ENCODE measurements at places on chromosomes 5 and 9.

DNA sequence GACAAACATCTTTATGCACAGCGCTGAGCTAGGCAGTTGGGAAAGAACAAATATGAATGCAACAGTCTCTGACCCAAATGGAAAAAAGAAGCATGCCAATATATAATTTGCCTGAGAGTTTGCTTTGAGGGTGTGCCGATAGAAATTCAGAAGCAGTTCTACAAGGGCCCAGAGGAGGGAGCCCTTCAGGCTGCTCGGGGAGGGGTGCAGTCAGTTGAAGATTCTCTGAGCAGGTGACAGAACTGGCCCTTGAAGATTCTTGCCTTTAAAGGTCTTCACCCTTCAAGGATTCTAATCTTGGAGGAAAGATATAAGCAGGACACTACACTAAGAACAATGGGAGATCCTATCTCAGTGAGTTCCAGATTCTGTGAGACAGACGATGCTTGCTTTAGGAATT lies 3.7 kb upstream of the PAPPA start:
- no peak for DNase-seq

GRCh38 chr5:136040746-136041415 lies 12.1 kb downstream of the TGFBI start:
- DNase-seq = no peak

- no peak for DNase-seq
Measured at GRCh38 chr5:80707645-80708044, 52.9 kb upstream of the DHFR start.

- no peak for DNase-seq
Measured at GRCh38 chr5:105088961-105089360, 1526.4 kb upstream of the NUDT12 start.

- DNase-seq = no peak
Measured at GRCh38 chr5:138148811-138149210, 9.6 kb upstream of the NME5 start.

- no peak for DNase-seq
Measured at GRCh38 chr5:45385321-45386058, 310.7 kb downstream of the HCN1 start.

DNA sequence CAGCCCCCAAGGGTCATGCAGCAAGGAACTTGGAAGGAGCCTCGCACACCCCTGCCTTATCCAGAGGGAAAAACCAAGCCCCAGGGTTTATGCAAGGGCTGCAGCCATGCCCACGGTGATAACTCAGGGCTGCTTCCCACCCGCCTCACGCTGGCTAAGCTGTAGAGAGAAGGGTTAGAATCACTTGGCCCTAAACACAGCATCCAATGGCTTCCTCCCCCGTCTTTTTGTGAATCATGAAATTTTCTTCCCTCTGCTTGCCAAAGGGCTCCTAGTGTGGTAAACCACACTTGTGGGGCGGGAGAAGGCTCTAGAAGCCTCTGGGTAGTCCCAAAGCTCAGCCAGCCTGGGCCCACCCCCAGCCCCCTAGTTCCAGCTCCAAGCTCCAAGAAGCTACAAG lies 55.9 kb upstream of the ORM1 start:
- DNase-seq = no peak

DNA sequence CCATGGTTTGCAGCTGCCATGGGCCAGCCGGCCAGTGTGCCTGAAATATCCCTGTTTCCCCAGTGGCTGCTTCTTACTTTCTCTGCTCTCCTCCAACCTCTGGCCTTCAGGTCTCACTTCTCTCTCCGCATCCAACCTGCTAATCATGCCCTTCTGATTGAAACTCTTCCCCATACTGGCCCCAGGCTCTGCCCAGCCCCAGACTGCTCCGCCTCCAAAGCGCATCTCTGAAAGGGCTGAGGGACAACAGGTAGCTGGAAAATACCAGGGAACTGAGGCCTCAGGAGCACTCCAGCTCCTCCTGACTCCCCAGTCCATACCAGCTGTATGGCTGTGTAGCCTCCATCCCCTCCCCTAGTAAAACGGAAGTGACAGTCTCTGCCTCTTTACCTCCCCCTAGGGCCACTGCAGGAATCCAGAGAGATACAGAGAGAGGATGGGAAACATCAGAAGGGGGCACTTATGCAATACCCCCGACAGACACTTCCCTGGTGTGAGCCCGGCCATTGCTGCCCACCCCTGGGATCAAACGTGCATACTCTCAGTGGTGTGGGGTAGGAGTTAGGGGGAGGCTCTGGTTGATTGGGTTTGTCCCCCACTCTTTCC lies 34.2 kb downstream of the PAX5 start:
- DNase-seq = no peak

DNA sequence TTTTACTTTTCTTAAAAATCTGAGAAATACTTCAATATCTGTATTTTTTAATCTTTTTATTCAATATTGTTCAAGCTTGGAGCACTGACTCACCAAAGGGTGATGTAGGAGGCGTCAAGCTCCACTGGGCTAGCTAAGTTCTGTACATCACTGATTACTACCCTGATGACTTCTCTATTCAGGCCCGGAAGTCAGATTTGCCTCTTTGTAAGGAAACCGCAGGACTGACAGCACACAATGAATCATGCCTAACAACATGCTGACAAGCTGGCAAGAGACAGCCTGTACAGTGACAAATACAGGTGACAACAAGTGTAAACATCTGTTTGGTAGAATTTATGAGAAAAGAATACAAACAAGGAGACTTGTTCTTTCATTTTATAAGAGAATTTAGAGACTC lies 627.9 kb upstream of the RORB start:
- DNase-seq = no peak

GRCh38 chr5:151770383-151771258 lies 1.1 kb upstream of the G3BP1 start:
- DNase-seq = peak; percentile 31

- no peak for DNase-seq
Measured at GRCh38 chr5:9652295-9652694, 22.1 kb upstream of the TAS2R1 start.

GRCh38 chr9:13282998-13283397 lies 3.5 kb upstream of the MPDZ start:
- no peak for DNase-seq

GRCh38 chr5:89946916-89947315 lies 462.6 kb downstream of the CETN3 start:
- DNase-seq = no peak

- no peak for DNase-seq
Measured at GRCh38 chr9:130343445-130343918, 77.9 kb downstream of the HMCN2 start.

DNA sequence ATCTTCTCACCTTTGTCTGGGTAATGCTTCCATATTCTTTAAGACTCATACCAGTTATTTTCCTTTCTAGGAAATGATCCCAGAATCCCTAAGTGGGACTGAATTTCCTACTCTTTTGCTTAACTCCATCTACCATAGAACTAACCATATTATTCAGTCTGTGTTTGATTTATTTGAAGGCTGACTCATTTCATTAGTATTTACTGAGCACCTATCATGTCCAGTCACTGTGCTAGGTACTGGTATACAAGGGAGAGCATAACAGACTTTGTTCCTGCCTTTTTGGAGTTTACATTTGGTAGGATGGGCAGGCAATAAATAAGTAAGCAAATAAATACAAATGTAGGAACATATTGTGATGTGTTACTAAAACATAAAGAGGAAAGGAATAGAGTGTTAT lies 4.3 kb downstream of the NPR2 start:
- no peak for DNase-seq

- DNase-seq = no peak
Measured at GRCh38 chr5:2867373-2867933, 116.0 kb upstream of the IRX2 start.

- no peak for DNase-seq
Measured at GRCh38 chr9:96048104-96048955, 172.8 kb downstream of the ERCC6L2 start.

- no peak for DNase-seq
Measured at GRCh38 chr9:5587024-5587423, 41.9 kb upstream of the RIC1 start.

DNA sequence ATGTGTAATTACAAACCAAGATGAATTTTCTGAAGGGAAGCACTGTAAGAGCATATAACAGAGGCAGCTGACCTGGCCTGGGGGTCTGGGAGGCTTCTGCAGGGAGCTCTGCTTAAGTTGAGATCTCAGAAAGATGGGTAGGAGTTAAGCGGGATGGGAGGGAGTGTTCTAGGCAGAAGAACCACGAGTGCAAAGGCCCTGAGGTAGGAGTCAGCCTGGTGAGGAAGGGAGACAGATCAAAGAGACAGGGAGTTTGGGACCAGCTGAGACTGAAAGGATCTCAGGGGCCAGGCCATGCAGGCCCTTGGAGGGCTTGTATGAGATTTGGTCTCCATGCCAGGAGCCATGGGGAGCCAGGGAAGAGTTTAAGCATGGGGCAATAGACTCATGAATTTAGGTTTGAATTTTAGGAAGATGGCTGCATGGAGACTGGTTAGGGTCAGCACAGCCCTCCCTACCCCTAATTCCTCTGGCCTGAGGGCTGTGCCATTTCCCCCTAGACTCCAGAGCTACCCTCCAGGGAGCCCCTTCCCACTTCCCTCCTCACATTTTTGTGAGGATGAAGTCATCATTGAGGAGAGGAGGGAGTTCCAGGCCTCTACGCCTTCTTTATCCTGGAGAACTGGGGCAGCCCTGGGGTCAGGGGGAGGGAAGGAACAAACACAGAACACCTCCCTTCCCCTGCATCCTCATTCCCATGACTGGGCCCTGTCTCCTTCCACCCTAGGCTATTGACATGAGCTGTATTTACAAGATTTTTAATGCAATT lies 4.8 kb upstream of the ARAP3 start:
- DNase-seq = no peak

- no peak for DNase-seq
Measured at GRCh38 chr5:116578676-116579075, 4.1 kb upstream of the SEMA6A start.

GRCh38 chr9:114112325-114112724 lies 13.2 kb upstream of the KIF12 start:
- no peak for DNase-seq

GRCh38 chr5:172109749-172110148 lies 78.3 kb downstream of the STK10 start:
- no peak for DNase-seq

- DNase-seq = no peak
Measured at GRCh38 chr9:104987743-104988142, 59.8 kb upstream of the ABCA1 start.

DNA sequence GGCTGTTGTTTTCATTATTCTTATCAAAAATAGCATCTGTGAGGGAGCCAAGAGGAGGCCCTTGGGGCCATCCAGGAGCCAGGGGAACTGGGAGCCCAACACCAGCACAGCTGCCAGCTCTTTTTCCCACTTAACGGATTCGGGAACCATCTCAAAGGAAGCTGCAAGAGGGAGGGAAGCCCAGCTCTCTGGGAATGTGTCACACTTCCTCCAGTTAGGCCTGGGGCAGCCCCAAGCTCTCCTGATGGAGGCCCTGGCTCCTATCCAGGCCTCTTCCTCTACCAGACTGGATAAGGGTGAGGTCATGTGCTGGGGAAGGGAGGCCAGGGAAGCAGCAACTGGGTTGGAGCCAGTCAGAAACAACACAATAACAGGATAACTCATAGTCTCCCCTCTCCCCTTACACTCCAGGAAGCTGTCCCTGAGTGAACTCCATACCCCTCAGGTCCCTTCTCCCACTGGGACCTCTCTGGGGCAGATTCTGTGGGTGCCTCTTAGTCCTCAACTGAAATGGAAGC lies 12.7 kb downstream of the CSF2 start:
- no peak for DNase-seq

GRCh38 chr9:122055701-122056100 lies 37.4 kb downstream of the TTLL11 start:
- no peak for DNase-seq

DNA sequence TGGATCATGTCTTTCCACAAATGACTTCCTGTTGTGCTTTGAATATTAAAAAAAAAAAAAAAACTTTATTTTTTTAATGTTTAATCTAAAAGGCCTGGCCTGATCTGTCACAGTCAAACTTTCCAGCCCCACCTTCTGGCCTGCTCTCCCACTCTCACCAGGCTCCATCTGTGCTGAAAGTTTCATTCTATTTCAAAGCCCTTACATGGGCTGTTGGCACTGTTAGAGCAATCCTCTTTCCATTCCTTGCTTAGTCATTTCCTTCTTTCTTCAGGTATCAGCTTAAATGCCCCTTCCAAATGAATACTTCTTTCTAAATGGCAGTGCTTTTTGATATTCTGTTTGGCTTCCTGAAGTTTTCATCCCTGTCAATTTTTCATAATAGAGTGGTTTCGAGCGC lies 1104.8 kb upstream of the C9orf72 start:
- DNase-seq = no peak

DNA sequence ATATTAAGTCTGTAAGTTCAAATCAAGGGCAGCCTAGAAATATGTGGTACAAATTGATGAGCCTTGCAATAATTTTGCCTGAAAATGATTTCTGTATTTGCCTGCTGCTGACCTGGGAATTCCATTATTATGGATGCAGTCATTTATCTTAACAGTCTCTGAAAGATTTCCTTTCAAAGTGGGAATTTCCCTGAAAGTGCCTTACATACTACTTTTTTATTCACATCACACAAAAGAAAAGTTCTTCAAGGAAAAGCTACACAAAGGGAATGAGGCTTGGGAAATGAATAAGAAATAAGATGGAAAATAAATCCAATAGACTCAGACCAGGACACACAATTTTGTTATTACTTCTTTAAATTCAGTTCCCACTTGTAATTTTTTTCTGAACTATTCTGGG lies 537.8 kb upstream of the PTGER4 start:
- DNase-seq = no peak

- no peak for DNase-seq
Measured at GRCh38 chr9:26786564-26786963, 106.0 kb downstream of the CAAP1 start.

- no peak for DNase-seq
Measured at GRCh38 chr5:132877938-132878337, 4.5 kb downstream of the LEAP2 start.

DNA sequence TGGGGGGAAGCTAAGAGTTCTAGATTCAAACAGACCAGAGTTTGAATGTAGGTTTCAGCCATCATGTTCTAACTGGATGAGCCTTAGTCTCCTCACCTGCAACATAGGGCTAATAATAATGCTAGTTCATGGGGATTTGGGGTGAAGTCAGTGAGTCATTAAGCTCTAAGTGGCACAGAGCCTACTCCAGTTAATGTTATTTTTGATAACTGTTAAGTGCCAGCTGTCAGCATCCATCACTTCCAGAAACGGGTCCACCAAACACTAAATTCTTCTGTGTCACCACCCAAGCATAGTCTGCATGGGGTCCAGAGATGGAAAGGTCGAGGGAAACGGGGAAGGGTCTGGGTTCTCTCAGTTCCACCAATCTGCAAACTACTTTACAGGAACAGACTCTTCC lies 1.8 kb upstream of the TSC1 start:
- no peak for DNase-seq

DNA sequence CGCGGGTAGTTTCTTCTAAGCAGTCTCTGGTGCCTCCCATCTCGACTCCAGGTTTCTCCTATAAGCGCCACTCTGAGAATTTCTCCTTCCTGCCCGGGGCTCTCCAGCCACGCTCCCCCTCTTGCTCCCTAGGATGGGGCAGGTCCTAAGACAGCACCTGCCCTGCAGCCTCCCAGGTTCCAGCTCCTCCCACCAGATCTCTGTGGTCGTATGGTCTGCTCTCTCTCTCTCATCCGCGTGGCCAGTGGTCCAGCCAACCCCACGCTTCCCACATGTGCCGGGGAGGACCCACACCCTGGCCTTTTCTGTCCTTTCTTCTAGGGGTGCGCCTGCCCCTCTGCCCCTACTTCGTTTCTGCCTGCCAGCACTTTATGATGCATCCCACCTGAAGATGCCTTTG lies 40.5 kb downstream of the MVB12B start:
- DNase-seq = no peak
